ENCODE measurements at places on chromosomes 1 and 21.

DNA sequence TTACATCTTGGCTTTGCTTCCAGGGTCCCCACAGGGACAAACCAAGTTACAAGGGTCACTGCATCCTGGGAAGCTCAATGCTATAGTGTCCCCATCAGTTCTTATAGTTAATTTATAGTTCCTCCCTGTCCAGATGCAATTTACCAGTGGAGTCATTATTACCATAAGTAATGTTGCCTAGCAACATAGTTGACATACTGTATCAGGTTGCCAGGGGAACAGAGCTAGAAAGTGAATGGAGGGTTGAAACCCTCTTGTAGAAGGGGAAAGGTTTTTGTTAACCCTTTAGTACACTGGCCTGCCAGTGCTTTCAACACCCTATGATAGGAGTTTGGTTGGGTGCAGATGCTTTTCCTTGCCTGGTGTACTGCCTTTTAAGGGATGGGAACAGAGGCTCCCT lies 34.3 kb upstream of the TTC4 start:
- no peak for DNase-seq

DNA sequence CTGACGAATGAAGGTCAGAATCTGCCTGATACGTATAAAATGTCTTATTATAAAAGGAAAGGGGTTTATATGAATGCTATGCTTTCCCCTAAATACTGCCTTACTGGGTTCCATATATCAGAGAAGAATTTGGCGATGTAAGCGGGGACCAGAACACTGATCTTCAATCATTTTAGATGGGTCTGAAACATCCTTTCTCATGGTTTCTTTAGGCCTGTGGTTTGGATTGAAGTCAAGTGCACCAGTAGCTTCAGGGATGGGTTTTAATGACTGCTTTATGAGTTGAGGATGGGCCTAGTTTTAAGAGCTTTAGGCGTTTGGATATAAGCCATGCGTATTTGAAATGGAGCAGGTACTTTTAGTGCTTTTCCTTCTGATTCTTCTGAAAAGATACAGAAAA lies 6.9 kb downstream of the FMN2 start:
- no peak for DNase-seq

DNA sequence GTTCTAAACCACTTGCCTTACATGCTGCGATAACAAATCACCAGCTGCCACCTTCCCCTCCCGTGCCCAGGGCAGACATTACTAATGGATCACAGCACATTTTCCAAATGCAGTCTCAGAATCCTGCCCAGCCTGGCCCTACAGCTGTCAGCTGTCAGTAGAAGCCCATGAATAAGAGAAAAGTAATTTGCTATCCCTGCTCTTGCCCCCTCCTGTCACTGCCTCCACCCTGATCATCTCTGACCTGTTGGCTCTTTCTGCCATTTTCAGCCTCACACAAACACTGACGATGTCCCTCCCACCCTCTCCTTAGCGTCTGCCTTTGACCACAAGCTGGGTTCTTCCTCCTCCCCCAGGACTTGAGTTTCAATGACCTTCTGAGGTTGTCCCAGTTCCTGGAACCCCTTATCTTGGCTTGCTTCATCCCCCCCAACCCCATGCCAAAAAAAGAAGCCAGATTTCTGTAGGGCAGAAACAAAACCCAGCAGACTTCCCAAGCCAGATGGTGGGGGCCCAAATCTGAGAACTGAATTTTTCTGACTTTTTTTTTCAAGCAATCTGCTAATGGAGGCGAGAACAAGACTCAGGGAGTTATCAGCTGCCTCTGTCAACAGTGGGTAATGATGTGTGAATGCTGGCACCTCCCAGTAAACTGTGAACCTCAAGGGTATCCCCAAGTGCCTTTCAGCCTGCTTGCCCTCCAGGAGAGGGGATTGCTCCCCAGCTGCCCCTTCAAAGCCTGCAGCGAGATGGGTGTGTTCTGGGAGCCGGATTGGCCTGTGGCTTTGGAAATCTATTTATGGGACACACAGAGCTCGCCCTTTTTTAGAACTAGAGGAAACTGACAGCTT lies 216.5 kb upstream of the VAMP3 start:
- no peak for DNase-seq

- DNase-seq, result no peak
Measured at GRCh38 chr1:240598216-240599001, 13.5 kb downstream of the GREM2 start.

- no peak for DNase-seq
Measured at GRCh38 chr1:31727849-31728248, 24.0 kb upstream of the COL16A1 start.

DNA sequence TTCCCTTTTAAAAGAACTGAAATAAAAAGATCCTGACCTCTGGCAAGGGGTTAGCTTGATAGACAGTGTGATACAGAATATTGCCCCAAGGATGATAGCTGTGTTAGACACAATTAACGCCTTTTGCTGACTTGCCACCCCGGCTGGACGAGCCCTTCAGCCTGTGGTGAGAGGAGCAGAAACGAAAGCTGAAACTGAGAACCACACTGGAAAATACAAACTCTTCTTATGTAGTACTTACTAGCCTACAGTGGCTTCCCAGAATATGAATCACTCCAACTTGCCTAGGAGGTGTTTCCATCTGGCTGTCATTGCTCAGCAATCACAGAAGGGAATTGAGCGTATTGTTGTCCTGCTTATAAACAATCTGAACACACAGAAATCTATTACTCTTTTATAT lies 22.9 kb downstream of the SAMSN1 start:
- DNase-seq, result no peak

DNA sequence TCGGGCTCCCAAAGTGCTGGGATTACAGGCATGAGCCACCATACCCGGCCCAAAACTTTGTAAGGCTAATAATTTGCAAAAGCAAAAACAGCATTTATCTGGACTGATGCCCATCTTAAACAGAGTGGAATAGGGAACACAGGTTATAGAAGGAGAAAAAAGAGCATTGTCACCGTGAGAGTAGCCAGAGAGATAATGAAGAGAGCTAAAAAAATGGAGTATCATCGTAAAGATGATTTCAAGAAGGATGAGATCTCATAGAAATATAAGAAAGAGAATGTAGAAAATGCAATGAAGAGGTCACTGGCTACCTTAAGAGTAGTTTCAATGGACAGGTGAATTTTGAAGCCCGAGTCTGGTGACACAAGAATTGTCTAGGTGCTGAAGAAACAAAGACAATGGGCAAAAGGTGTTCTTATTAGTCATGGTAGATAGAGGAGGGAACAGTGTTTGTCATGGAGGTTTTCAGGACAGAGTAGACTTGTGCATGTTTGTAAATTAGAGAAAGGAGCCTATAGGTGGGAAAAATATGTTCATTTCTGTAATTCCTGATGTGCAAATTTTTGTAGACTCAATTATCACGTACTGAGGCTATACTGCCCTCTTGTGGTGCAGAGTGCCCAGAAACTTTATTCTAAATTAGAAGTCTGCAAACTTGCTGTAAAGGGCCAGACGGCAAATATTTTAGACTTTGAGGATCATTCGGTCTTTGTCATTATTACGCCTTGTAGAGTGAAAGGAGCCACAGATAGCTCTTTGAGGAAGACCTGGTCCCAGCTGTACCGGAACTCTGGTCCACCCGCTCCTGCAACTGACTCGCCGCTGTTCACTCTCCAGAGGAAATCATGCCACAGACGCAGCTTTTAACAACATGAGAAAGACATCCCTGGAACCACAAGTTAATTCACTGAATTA lies 8.1 kb upstream of the TMEM183A start:
- DNase-seq, result peak; percentile 28

- no peak for DNase-seq
Measured at GRCh38 chr1:67479146-67479891, 49.1 kb upstream of the SERBP1 start.

GRCh38 chr1:72435025-72435424 lies 152.7 kb upstream of the NEGR1 start:
- DNase-seq, result no peak

- no peak for DNase-seq
Measured at GRCh38 chr1:11281518-11282331, 8.7 kb downstream of the UBIAD1 start.

GRCh38 chr1:1407636-1408318 lies 684 bp upstream of the MRPL20 start:
- no peak for DNase-seq

DNA sequence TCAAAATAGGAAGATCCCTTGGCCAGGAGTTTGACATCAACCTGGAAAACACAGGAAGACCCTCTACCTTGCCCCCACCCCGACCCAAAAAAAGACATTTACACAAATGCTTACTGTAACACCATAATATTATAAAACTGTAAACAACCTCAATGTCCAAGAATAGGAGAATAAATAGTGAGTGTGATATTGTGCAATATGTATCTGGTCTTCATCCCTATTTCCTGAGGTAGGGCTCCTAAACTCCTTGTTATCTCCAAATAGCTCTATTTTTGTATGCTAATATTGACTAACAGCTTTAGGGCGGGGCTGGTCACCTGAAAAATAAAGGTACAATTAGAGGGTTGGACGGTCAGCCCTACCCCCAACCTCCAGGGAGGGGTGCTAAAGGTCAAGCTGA lies 23.5 kb downstream of the RSBN1 start:
- DNase-seq, result no peak

DNA sequence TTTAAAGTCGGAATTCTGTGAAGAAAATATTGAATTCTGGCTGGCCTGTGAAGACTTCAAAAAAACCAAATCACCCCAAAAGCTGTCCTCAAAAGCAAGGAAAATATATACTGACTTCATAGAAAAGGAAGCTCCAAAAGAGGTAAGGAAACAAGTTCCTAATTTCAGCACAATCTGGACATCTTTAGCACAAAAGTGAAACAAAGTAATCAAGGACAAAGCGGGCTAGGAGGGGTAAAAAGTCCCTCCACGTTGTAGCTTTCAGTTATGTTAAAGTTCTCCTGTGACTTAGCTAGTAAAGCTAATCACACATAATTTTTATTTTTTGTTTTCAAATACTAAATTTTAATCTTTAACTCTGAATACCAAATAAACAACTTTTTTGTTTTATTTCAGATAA lies 2.2 kb downstream of the RGS2 start:
- DNase-seq, result no peak

DNA sequence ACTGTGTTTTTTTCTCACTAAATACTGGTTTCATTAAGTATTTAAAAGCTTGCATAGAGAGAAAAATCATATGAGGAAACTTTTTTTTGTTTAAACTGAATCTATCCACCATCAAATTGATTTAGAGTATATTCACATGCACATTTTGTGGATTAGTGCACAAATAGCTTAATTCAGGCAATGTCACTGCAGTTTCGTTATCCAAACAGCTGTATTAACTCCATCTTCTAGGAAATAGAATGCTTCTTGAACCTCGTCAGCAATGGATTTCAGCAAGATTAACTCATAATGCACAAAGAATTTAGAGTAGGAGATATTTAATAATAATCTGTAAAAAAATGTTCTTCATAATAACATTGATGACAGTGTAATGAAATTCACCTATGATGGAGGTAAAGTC lies 37.5 kb downstream of the NEXN start:
- no peak for DNase-seq

GRCh38 chr1:110370827-110371226 lies 20.0 kb downstream of the SLC16A4 start:
- DNase-seq, result no peak

- no peak for DNase-seq
Measured at GRCh38 chr1:227744668-227745067, 9.4 kb downstream of the SNAP47 start.

DNA sequence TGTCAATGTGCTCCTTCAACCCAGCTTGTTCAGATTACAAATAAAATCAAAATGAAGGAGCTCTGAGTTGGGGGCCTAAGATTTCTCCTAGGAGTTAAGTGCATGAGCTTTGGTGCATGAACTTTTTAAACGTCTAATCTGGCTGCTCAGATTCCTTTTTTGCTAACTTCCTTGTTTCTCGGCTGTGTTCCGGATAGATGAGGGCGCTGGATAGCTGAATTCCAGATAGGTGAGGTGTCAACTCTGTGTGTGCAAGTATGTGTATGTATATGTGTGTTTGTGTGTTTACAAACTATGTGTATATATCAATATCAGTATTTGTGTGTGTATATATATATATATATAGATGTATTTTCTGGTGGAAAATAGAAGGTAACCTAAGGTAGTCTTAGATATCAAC lies 37.5 kb upstream of the RCAN3 start:
- DNase-seq, result no peak

DNA sequence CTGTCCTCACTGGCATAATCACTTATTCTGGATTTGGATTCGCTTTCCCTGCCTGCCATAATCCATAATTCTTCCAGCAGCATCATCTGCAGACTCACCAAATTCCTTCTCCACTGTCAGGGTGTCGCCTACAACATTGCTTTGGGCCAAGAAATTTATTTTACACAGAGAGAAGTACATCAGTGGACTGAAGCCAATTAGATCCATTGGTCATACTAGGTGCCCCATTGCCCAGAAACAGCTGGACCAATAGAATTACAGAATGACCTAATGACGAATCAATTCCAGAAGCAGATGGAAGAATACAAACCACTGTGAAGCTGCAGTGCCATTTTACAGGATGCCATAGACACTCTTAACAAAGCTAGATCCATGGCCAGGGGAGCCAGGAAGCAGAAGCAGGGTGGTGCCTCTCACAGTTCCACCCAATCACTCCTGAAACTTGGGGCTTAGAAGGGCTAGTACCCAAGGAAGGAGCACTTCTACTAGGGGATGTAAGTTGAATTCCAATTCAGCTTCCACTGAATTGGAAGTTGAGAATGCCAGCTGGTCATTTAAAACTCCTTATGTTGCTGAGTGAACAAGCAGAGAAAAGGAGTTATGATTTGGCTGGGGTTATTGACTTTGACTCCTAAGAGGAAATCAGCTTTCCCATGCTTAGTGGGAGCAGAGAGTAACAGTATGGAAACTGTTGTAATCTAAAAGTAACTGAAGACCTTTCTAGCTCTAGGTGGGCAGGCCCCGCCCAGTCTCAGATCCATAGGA lies 44.0 kb downstream of the EDN2 start:
- DNase-seq, result no peak

DNA sequence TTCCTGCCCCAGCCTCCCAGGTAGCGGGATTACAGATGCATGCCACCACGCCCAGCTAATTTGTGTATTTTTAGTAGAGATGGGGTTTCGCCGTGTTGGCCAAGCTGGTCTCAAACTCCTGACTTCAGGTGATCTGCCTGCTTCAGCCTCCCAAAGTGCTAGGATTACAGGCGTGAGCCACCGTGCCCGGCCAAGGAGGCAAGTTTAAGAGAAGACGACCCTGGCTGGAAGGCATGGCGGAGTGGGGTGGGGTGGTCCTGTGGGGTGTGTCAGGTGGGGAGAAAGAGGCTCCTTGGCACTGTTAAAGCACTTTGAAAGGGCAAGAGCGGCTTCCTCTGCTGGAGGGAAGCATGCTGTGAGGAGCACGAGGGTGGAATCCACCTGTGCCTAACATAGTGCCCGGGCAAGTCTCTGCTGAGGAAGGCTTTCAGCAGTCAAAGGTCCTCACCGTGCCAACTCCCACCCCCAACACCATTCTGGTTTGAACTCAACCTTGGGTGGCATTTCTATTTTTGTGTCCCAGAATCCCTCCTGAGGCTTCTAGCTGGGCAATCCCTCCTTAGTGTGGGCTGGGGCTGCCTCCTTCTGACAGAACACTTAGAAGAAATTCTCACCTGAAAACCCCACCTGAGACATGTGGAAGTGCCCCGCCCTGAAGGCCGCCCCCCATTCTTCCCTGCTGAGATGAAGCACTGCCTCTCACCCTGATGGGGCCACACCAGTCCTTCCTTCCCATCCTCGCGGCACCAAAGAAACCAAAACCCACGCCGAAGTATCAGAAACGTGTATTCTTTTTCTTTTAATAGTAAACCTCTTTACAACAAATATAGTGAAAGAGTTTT lies 37.4 kb downstream of the MEF2D start:
- DNase-seq, result no peak

Data from stimulated activated CD4-positive, alpha-beta T cell treated with anti-CD3 and anti-CD28 coated beads, Interleukin-1b, Interleukin-23, amount 100 ng/mL, for 1 hour (primary cell).